Fibroblast of gingiva (primary cell): ENCODE measurements at places on chromosomes 5 and 9.

GRCh38 chr5:154575546-154576428 is 97.8 kb upstream of the HAND1 start:
- no peak for DNase-seq

GRCh38 chr5:74336297-74336696 is 304.2 kb downstream of the ENC1 start:
- DNase-seq = no peak

DNA sequence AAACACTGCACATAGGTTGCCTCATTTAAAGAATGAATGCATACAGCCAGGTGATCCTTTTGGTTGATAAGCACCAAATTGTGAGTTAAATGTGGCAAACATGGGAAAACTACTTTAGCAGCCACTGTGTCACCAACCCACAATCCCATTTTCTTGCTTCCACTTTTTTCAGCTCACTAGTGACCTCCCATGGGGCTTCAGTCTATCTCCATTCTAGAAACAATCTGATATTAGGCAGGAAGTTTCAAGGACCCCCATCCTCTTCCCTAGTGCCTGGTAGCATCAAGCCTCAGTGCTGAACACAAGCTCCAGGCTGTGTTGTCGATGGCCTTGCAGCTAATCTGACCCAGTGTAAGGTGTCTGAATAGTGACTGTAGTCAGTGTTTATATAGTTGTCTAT is 66.2 kb downstream of the PLPPR1 start:
- no peak for DNase-seq

GRCh38 chr5:134568337-134568700 is 42.8 kb downstream of the JADE2 start:
- no peak for DNase-seq

DNA sequence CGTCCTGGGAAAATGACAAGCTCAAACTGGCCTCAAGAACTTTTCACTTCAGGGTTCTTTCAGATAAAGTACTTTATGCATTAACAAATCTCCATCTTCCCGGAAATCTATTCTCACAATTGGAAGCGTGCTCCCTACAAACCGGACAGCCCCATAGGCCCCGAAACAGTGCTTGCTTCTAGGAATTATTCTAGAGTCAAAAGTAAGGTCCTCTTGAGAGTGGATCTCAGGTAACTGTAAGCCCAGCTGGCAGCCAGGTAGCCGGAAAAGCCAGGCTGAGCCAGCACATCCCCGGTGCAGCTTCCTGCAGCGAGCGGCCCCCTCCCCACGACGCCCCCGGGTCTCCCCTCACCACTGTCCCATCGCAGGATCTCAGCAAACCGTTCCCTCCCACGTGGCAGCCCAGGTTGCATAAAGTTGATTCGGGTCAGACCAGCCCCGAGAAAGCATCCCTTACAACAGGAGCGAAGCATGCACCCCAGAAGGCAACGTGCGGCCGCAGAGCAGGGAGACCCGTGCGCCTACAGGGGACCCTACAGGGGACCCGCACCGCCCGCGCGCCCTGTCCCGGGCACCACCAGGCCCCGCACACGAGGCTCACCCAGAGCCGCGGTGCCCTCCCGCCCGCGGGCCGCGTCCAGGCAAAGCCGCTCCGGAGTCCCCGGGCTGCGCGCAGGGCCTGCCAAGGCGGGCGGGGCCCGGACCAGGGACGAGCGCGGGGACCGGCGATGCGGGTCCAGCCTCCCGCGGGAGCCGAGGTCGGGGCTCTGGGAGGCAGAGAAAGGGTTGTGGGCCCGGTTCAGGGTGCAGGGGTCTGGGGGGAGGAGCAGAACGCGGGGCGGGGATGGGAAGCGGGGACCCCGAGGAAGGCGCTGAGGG is 920 bp downstream of the LPCAT1 start:
- DNase-seq = no peak

DNA sequence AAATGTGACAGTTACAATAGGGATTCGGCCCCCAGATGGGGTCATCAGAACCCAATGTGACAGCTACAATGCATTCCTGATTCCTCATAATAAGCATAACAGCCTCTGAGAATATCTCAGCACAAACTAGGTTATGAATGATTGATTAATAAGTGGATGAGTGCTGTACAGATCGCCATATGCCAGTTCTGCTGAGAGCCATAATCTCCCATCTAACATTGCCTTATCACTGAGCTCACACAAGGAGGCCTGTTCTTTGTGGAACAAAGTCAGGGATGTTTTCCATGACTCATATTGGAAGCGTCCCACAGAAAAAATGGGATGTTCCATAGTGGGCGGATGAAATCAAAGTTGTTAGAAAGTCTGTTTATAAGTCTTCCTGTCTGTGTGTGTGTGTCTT is 89.6 kb downstream of the KIF4B start:
- DNase-seq = no peak
